LNCaP clone FGC (cell line): ENCODE measurements at places on chromosomes 11 and 22.

DNA sequence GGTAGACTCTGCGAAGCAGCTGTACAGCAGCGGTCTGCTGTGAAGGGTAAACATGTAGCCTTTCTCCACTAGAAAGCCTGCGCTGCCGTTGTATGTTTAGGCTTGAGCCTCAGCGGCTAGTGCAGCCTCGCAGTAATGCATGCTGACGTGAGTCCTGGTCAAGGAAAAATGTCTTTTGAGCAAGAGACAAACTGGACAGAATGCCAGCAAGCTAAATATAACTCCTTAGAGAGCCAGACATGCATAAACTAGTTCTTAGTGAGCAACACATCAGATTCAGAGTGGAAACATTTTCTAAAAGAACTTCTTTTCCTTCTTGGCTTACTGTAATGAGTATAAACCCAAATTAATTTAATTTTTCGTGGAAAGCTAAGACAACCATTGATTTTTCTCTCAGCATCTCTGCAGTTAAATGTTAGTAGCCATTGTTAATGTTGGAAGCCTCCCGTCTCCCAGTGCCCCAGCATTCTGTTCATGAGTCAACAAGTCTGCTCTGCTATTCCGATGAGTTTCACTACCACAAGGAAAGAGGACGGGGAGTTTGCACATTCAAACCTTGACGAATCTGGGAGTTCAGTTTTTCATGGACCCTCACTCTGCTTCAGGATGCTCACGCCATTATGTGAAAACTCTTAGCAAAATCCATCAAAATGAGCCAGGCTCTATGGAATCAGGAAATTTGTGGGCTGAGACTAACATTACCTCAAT is 51.4 kb downstream of the JAM3 start:
- no peak for DNase-seq

DNA sequence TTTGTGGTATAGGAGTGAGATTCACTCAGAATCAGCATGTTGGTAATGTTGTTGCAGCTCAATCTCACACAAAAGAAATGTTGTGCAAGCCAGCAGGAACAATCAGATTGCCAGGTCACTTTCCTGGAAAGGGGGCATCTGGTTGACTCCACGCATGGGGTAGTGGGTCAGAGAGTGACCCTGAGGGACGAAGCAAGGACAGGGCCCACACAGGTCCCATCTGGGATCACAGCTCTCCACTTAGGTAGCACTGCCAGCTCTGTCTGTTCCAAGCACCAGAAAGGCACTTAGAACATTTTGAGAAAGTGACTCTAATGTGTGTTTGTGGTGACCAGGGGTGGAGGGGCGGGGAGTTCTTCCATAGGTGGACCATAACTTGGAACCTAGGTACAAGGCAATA is 109.5 kb downstream of the RASSF10 start:
- no peak for DNase-seq

DNA sequence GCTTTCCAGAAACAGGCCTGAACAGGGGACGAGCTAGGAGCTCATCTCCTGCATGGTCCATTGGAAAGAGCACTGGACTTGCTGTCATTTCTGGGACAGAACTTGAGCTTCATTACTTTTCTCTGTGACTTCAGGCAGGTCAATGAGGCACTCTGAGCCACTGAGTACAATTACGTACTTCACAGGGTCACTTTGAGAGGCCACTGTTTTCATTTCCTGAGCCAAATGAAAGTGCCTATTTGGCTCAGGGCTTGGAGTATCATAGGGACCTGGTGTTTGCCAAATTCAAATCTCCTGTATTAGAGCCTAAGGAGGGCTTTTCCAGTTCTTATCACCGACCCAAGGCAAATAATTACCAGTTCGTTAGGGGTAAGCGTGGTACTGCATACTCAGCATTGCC is 319.3 kb downstream of the CADM1 start:
- DNase-seq = no peak

- no peak for DNase-seq
Measured at GRCh38 chr11:35363854-35364780, 55.2 kb downstream of the SLC1A2 start.

GRCh38 chr11:69654660-69655478 is 13.9 kb downstream of the CCND1 start:
- peak; percentile 93 for DNase-seq

DNA sequence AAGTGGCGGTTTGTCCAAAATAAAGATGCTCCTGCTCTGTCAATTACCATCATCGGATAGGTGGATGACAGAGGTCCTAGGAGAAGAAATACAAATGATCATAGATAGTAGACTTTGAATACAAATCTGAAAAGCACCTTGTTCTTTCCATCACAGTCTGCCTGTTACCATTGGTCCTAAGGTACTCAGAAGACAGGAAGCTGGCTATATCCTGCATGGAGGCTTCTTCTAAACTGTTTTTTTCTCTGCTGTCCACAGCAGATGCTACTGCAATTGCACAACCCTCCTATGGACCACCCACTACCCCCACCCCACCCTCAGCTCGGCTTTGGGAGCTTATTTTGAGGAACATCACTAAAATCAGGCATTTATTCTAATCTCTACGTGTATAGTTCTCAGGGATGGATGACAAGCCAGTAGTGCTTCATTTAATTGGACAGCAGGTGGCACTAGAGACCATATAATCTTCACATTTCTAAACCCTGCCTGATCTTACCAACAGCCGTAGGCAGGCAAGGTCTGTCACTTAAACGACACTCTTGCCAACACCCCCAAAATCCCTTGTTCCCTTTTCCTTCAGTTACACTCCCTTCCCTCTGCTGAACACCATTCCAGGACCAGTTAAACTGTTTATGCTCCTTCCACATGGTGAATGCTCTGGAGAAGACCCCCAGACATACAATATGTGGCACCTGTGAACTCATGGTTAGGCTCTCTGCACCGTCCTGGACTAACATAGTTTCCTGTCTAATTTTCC is 6.6 kb upstream of the PTS start:
- DNase-seq = peak; percentile 56
